ENCODE measurements at places on chromosomes 7 and 10.

DNA sequence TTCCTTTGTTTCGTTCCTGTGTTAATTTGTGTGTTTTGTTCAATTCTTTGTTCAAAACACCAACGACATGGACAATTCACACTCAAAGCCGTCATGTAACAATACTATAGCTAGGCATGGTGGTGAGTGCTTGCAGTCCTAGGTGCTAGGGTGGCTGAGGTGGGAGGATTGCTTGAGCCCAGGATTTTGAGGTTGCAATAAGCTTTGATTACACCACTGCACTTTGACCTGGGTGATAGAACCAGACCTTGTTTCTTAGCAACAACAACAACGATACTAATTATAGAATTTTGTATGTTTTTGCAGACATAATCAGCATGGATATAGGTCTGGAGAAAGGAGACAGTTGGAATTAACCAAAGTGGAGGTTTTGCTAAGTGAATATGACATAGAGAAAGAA lies 936.2 kb downstream of the PCDH15 start:
- DNase-seq, result no peak

- DNase-seq, result no peak
Observed at GRCh38 chr10:63977329-63977923, 456.2 kb downstream of the REEP3 start.

DNA sequence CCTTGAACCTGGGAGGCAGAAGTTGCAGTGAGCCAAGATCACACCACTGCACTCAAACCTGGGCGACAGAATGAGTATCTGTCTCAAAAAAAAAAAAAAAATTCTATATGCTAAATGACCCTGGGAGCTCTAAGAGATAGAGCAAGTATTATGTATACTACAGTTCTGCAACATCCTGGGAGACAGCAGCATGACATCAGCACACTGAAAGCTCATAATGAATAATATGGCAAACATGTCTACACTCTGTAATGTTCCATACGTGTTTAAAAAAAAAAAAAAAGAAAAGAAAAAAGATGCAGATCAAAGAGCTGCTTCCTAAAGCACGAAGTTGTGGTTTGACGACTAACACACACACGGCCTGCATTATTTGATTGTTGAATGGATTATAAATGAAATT lies 72.5 kb downstream of the CUL2 start:
- DNase-seq, result no peak

DNA sequence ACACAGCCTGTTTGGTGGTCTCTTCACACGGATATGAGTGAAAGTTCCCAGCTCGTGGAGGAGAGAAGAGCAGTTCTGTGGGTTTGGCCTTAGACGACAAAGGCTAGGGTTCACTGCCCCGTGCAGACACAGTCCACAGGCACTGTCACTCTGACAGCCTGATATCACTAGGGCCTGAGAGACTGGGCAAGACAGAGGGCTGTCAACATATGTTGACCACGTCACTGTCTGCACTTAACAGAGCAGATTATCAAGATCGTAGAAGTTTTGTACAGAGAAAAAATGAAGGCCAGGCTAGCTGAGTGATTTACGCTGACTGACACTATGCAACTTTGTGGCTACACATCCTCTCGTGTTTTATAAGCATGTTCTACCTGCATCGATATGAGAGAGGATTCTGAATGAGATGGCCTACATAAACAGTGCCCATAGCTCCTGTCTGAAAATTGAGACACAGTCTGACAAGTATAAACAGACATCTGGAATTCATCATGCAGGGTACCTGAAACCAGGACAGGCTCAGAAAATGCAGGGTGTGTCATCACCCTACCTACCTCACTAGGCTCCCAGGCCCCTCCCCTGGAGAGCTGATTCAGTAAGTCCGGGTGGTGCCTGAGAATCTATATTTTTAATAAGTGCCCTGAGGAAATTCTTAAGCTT lies 120.0 kb downstream of the SGMS1 start:
- DNase-seq, result no peak

- DNase-seq, result no peak
Observed at GRCh38 chr7:151843181-151843580, 33.7 kb downstream of the PRKAG2 start.

DNA sequence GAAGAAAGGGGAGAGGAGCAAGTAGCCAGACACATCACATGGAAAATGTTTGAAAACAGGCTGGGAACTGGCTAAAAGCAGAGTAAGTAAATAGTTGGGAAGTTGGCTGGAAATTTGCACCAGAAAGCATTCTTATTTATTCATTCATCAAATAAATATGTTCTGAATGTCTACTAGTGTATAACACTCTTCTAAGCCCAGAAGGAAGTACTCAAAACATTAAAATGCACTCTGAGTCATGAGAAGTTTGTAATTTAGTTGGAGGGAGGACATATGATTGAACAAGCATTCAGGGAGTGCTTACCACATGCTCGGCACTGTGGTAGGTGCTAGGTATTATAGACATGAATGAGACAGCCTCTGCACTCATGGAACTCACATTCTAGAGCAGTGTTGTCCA lies 37.0 kb upstream of the CNNM1 start:
- DNase-seq, result no peak

- DNase-seq, result no peak
Observed at GRCh38 chr7:111841596-111842205, 279.4 kb upstream of the IMMP2L start.

DNA sequence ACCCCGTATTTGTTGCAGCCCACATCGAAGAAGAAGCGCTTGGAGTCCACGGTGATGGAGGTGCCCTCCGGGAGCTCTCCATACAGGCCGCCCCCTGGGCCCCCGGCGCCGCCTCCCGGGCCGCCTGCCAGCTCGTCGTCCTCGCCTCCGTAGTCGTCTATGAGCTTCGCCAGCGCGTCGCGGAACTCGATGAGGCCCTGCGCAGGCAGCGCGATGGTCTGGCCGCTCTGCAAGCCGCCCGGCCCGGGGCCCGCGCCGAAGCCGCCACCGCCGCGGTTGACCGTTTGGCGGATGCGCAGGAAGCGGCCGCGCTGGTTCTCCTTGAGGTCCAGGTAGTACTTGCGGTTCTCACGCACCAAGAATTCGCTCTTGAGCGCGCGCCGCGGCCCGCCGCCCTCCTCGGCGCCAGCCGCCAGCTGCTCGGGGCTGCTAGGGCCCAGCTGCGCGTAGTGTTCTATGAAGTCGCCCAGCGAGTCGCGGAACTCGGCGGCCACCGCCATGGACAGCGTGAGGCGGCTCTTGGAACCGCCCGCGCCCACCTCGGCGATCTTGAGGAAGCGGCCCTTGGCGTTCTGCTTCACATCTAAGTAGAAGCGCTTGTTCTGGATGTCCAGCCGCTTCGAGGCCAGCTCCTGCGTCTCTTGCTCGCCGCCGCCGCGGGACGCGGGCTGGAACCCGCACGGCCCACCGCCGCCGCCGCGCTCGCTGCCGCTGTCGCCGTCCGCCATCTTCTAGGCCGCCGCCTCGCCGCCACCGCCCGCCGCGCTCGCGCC lies 523 bp downstream of the PURB start:
- peak; percentile 13 for DNase-seq

- DNase-seq, result no peak
Observed at GRCh38 chr7:111229181-111229740, 138.3 kb downstream of the LRRN3 start.

GRCh38 chr10:55500931-55501559 lies 700.0 kb upstream of the PCDH15 start:
- no peak for DNase-seq

GRCh38 chr7:518630-519483 lies 789 bp downstream of the PDGFA start:
- no peak for DNase-seq

DNA sequence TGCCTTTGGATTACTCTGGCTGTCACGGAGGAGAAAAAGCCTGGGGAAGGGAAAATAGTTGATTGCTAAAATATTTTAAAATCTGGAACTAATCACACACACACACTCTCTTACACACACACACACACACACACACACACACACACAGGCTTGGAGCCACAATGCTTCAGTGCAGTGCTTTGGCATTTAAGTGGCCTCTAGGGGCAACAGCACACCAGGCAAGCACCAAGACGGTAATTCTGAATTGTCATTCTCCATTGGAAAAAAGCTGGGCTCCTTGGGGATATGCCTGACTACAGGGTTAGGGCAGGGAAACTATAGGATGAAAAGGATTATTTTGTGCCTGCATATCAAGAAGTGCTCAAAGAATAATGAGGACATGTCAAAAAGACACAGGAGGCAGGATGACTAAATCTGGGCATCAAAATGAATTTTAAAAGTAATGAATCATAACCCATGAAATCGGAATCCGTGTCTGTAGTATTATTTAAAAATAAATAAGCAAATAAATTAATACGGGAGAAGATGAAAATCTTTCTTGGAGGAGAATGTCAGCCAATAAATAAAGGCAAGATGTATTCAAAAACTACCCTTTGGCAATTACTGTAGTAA lies 30.4 kb upstream of the DDC start:
- no peak for DNase-seq

DNA sequence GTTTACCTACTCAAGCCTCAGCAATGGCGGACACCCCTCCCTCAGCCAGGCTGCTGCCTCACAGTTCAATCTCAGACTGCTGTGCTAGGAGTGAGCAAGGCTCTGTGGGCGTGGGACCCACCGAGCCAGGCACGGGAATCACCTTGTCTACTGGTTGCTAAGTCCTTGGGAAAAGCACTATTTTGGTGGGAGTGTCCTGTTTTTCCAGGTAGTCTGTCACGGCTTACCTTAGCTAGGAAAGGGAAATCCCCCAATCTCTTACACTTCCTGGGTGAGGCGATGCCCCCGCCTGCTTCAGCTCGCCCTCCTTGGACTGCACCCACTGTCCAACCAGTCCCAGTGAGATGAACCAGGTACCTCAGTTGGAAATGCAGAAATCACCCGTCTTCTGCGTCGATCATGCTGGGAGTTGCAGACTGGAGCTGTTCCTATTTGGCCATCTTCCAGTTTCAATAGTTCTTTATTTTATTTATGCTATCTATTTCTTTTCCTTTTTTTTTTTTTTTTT lies at the start of gene HYAL4:
Gene HYAL4, plus strand, starts transcription at position 458 of the 508 bp plus-strand sequence. CDS start 23,105 bp downstream, outside the sequence.
- DNase-seq, result no peak

- DNase-seq, result no peak
Observed at GRCh38 chr7:211715-212058, 19.3 kb downstream of the FAM20C start.

- DNase-seq, result no peak
Observed at GRCh38 chr7:148410905-148411304, 179.7 kb upstream of the C7orf33 start.

Measured in stimulated activated CD8-positive, alpha-beta memory T cell treated with anti-CD3 and anti-CD28 coated beads, Interleukin-7, amount 100 ng/mL, for 24 hours (primary cell).